A172 (cell line): ENCODE measurements at places on chromosomes 11 and 22.

GRCh38 chr11:5423131-5423530 is 1.2 kb downstream of the OR51Q1 start:
- DNase-seq, result no peak

- peak; percentile 39 for DNase-seq
Observed at GRCh38 chr22:29937940-29938693, 55.1 kb downstream of the MTMR3 start.

- DNase-seq, result no peak
Observed at GRCh38 chr11:115379528-115379927, 124.7 kb downstream of the CADM1 start.

GRCh38 chr22:31488988-31489617 is 539 bp downstream of the EIF4ENIF1 start:
- peak; percentile 13 for DNase-seq

- peak; percentile 57 for DNase-seq
Observed at GRCh38 chr11:93895106-93895862, 44.9 kb upstream of the VSTM5 start.

DNA sequence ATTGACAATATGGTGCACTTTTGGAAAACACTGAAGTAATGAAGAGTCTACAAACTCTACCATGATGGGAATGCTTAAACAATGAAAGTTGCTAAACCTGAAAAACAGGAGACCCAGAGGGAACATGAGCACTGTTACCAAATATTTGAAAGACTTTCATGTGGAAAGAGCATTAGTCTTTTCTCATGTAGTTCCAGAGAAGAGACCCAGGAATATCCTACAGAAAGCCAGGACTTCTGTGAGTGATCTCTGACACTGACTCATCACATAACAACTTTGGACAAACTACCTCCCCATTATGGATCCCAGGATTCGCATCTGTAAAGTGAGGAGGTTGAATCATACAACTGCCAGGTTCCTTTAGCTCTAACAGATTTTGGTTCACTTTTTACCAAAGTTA is 62.2 kb downstream of the FAM181B start:
- DNase-seq, result no peak

DNA sequence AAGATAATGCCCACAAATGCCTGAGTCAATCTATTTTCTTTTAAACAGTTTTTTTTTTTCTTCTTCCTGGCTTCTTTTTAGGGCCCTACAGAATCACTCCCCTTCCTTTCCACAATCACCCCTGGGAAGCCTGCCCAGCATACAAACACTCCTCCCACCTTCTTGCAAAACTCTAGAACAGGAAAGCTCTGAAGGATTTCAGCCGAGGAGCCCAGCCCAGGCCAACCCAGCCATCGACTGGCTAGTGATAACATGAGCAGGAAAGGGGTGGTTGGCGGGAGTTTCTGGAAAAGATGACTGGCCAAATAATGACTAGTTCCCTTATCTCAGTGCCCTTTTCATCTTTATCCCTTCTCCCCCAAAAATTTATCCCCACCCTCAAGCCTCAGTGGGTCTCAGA is 68.2 kb downstream of the USP35 start:
- DNase-seq, result peak; percentile 41

- DNase-seq, result peak; percentile 73
Observed at GRCh38 chr11:18243783-18244362, 4.6 kb downstream of the SAA2 start.

DNA sequence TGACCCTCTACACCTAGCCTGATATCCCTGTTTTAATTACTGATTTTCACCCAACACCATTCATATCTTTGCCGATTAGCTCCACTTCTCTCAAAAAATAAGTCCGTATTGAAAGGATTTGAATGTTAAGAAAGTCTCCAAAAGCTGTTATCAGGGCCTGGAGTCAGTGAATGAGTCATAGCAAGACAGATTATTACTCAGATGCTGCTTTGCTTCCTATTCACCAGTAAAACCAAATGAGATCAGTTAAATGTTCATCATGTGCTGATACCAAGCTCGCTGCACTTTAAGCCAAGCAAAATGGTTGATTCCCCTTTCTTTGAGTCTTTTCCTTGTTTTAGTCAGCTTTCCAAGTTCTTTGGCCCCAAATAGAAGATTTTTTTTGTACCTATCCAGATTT is 228.4 kb downstream of the FAT3 start:
- DNase-seq, result peak; percentile 70

GRCh38 chr22:28395920-28396753 is 283.5 kb downstream of the TTC28 start:
- DNase-seq, result peak; percentile 8

GRCh38 chr11:12372111-12372510 is 5.3 kb upstream of the PARVA start:
- DNase-seq, result no peak

DNA sequence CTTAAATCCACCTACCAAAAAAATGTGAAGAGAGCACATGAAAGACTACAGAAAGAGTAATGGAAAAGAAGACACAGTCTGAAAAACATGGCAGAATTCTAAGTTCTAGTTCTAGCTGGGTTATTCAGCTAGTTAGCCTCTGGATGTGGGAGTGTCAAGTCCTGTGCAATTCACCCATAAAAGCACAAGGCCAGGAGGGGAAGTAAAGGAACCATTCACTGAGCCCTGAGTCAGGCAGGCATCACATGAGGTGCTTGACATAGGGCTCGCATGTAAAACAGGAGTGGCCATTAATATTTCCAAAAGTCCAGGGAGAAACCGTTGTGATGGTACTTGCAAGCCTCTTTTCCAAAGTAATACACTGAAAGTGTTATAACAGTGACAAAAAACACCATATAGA is 103.7 kb downstream of the GAB2 start:
- DNase-seq, result no peak

DNA sequence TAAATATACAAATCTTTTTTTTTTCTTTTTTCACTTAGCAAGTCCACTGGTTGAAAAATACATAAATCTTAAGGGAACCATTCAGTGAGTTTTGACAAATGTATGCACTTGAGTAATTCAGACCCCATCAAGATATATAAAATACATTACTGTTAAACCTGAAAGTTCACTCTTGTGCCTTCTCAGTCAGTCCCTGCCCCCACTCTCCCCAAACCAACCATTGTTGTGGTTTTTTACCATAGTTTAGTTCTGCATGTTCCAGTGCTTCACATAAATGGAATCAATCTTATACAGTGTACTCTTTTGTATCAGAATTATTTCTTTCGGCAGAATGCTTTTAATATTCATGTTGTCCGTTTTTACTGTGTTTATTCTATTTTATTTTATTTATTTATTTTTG is 26.1 kb downstream of the RNF214 start:
- DNase-seq, result no peak

DNA sequence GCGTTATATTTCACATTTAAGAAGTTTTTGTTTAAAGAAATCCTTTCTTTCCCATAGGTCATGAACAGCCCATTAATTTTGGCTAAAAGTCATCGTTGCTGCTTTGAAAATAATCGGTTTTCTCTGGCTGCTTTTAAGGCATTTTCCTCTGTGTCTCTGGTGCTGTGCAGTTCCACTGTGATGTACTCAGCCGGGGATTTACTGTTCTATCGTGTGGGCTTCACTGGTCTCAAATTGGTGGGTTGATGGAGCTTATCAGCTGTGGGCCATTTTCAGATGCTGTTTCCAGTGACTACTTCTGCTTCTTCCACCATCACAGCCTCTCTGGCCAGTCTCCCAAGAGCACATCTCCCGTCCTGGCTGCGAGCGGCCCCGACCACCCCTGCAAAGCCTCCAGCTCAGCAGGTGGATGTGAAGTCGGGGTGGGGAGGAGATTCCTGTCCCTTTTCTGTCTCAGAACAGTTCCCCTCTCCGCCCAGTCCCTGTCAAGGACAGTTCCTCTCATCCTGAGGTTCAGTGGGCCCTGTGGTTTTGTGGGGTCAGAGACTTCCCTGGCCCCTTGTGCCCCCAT is 20.3 kb downstream of the IFITM10 start:
- DNase-seq, result no peak

DNA sequence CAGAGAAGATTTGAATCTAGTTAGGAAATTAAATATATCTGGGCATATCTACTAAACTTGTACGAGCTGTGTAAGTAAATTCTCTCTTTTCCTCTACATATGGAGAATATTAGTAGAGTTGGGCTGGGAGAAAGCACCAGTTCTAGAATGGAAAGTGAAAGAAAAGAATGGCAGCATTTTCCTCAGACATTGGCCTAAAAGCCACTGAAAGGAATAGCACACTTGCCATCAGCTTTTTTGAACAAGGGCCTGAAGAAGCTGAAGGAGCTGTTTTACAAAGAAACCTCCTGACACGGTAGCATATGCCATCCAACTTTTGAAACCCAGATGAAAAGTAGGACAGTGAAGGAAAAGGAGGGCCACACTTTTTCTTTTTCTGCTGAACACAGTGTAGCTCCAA is 1563.7 kb upstream of the TENM4 start:
- DNase-seq, result no peak

DNA sequence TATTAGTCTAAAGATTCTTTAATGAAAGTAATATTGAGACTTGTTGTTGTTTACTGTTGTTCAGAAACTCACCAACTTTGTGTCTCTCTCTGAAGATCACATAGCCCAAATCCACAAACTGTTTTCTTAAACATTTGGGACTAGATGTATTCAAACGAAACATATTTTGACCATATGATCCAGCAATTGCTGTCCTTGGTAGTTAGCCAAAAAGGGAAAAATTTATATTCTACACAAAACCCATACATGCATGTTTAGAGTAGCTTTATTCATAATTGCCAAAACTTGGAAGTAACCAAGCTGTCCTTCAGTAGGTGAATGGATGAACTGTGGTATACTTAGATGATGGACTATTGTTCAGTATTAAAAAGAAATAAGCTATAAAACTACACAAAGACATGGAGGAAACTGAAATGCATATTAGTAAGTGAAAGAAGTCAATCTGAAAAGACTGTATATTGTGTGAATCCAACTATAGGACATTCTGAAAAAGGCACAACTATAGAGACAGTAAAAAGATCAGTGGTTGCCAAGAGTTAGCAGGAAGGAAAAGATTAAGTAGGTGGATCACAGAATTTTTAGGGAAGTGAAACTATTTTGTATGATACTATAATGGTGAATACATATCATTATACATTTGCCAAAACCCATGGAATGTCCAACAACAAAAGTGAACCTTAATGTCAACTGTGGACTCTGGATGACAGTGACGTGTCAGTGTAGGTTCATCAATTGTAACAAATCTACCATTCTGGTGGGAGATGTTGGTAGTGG is 442.9 kb downstream of the INSC start:
- no peak for DNase-seq

- DNase-seq, result peak; percentile 54
Observed at GRCh38 chr11:48172818-48173609, 43.6 kb upstream of the OR4B1 start.

DNA sequence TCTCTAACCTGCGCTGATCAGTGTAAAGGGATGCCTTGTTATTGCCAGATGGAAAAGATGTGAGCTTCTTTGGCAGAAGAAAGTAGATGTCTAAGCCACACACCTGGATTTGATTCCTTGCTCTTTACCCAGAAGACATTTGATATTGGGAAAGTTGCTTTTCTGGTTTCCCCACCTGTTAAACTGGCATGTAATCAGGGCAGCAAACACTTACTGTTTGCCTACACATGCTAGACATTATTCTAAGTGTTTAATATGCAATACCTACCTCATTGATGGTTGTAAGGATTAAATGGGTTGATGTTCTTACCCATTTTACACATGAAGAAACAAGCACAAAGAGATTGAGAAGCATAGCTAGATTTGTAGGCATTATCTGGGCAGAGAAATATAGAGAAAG is 16.6 kb downstream of the ASRGL1 start:
- DNase-seq, result no peak

DNA sequence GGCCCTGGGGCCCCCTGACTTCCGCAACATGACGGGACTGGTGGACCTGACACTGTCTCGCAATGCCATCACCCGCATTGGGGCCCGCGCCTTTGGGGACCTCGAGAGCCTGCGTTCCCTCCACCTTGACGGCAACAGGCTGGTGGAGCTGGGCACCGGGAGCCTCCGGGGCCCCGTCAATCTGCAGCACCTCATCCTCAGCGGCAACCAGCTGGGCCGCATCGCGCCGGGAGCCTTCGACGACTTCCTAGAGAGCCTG is 992 bp downstream of the LRFN4 start:
- DNase-seq, result no peak

GRCh38 chr22:33166206-33166605 is 108.0 kb upstream of the SYN3 start:
- no peak for DNase-seq

- DNase-seq, result no peak
Observed at GRCh38 chr22:38292694-38293093, 19.9 kb upstream of the TMEM184B start.

DNA sequence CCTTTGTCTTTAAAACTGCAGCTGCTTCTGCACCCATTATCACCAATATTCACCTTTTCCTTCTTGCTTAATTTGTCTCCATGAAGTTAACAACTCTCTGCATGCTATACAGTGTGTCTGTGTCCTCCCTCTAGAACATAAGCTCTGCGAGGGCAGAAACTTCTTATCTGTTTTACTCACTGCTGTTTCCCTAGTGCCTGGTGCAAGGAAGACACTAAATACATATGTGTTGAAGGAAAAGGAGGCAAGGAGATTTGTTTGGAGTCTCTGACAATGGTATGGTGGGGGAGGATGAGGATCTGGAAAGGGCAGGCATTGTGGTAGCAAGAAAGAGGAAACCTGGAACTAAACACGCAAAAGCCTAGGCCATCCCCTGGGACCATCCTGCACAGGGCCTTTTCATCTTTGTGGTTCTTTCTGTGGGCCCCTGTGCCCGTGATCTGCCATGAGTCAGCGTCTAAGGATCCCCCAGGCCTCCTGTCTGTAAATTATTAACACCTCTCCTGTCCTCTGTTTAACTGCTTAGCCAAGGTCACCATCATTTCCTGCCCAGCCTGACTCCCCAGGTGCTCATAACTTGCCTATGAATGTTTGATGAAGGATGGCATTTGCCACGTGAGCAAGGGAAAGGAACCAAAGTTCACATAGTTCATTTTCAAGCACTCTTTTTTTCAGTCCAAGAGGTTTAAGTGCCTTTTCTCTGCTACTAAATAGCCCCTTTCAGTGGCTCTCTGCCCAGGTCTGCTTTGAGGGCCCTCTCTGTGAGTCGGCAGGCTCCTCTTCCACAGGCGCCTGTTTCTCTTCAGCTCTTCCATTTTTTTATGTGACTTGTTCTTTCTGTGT is 131.1 kb downstream of the RASSF10 start:
- peak; percentile 92 for DNase-seq

DNA sequence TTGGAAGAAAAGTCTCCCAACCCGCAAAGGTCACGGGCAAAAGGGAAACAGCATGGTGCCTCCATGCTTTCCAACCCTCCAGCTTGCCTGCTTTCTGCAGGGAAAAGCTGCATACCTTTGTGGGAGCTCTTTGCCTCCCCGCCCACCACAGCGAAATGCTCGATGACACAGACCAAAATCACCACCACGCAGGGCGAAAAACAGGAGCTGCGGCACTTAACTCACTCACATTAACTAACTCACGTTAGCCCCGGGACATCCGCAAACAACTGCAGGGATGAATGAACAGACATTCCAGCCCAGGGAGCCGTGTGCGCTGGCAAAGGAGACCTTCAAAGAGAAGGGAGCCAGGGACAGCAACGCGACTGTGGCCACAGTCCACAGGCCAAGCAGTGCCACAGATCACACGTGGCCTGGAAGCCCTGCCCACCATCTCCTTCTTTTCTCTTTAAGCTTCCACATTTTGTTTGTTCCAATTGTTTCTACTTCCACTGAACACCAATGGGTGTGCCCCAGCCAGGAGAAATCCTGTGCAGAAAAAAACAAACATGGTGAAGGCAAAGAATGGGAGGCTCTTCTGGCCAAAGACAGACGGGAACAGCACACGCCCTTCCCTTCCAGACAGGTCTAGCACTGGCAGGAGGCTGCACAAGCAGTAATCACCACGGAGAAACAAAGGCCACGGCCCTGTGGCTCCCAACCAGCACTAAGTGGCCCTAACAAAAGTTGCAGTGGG is 39.3 kb downstream of the DUSP8 start:
- no peak for DNase-seq

GRCh38 chr22:47008208-47008885 is 245.9 kb downstream of the TBC1D22A start:
- no peak for DNase-seq
